Posterior vena cava (tissue), 2 donors: ENCODE measurements at places on chromosomes 1 and 21.
A peak's percentile ranks its signal among the peaks of the same experiment; 100 is the strongest.

DNA sequence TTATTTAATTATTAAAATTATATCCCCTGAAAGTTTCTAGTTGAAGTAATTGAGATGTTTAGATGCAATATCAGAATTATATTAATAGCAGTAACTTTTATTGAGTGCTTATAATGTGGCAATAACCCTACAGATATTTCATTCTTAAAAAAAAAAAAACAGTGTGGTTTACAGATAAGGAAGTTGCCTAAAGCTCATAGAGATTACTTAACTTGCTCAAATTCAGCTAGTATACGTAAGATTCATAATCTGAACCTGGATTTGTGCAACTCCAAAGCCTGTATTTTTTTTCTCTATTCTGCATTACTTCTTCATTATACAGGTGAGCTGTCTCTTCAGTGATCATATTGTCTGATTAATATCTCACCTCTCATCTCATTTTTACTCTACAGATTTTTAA is 156.0 kb upstream of the PTBP2 start:
- DNase-seq, result no peak

GRCh38 chr1:178683291-178683690 is 41.8 kb upstream of the RALGPS2 start:
- no peak for DNase-seq

- no peak for DNase-seq
Measured at GRCh38 chr1:94805912-94806311, 14.2 kb upstream of the SLC44A3 start.

DNA sequence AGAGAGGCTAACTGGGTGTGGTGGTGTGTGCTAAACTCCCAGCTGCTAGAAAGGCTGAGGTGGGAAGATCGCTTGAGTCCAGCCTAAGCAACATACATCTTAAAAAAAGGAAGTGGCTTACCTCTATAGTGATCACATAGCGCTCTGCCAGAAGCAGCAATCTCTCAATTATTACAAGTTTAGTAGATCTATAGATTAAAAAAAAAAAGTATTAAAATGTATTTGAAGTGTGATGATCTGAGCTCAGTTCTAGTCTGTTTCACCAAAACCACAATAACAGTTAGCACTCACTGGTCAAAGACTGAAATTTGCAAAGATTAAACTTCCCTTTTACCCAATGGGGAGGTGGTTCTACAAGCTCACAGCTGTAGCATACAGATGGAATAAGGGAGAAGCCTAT is 76.3 kb downstream of the USP24 start:
- no peak for DNase-seq

DNA sequence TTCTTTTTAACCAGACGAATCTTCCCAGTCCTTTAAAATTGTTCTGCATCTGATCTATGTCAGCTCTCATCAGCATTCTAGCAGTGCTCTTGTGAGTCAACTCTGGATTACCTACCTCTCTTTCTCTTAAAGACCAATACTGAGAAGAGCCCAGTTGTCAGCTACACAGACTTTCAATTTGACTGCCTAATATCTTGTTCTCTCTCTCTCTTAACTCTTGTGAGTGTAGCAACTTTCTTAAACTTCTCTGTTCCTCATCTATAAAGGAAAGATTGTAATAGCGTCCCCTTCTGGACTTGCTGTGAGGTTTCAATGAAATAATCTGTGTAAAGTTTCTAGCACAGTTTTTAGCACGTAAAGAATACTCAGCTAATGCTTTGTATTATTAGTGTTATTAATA is 499.3 kb upstream of the ADAMTS5 start:
- DNase-seq, result no peak

DNA sequence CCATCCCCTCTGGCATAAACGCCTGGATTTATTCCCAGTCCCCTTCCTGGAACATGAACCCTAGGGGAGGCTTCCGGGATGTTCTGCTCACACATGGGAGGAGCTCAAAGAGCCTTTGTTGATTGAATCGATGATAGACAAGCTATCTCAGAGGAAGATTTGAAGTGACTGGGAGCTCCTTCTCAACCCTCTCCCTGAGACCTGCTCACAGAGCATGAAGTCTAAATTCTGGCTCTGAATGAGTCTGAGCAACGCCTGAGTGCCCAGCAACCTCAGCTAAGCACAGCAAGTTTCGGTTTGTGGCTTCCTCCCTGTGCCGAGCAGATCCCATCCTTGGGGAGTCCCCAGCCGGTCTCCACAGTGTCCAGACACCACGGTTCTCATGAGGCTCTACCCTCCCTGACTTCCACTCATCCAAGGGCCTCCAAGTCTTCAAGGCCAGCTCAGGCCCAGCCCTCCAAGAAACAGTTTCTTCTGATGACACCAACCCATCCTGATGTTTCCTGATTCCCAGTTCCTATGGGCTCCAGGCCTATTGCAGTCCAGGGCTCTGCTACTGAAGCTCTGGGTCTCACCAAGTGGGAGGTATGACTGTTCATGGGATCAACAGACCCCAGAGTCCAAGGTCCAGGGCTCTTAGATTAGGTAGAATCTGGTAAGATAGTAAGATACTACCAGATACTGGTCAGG is 190.8 kb downstream of the DYRK1A start:
- DNase-seq, result no peak

- peak; percentile 34 for DNase-seq
Measured at GRCh38 chr1:153597206-153597605, 15.7 kb downstream of the S100A16 start.

- DNase-seq, result no peak
Measured at GRCh38 chr1:206770531-206771337, at the start of gene IL19. IL19 (plus strand) TSS chr1:206770773; CDS start chr1:206836663, 65,890 bp downstream.

- DNase-seq, result no peak
Measured at GRCh38 chr1:201552941-201553351, 14.0 kb downstream of the NAV1 start.

- no peak for DNase-seq
Measured at GRCh38 chr1:107943694-107944093, 21.3 kb downstream of the VAV3 start.

- no peak for DNase-seq
Measured at GRCh38 chr1:64183395-64184002, 19.9 kb upstream of the UBE2U start.

DNA sequence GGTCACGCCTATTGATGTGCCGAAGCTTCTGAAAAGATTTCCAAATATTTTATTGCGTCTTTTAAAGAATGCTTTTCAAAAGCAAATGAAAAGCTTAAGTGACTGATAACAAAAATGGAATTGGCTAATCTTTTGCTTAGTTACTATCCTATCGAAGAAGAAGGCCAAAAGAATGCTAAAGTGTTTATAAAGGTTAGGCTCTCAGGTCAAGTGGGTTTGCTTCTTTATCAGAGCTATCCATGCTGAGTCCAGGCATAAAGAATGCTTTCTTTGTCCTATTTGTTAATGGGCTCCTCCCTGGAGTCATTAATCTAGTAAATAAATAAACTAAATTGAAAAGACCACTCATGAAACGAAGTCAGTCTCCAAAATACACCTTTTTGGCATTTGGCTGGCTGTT is 133.4 kb upstream of the LYPLAL1 start:
- DNase-seq, result no peak

GRCh38 chr21:25752416-25752815 is 17.6 kb downstream of the GABPA start:
- no peak for DNase-seq

- no peak for DNase-seq
Measured at GRCh38 chr1:39130325-39130724, 74.2 kb upstream of the MACF1 start.

- DNase-seq, result no peak
Measured at GRCh38 chr21:30718239-30718909, at the start of gene KRTAP21-3. KRTAP21-3 (minus strand) TSS chr21:30718777; CDS start chr21:30718759, 18 bp downstream.

DNA sequence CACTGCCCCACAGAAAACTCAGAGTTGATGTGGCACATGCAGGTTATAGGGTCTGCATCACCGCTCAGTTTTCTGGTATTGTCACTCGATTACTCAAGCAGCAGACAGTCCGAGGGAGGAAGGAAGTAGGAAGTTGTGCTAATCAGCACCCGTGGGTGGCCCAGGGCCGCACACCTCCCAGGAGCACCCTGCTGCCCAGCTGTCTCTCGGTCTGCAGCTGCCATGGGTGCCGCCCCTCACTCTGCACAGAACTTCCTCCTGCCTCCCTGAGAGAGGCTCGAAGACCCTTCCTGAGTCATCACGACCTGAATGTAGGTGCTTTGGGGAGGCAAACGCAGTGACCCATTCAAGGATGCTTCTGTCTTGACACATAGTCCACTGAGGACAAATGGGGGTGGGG is 4.2 kb upstream of the TFF3 start:
- DNase-seq, result no peak

- no peak for DNase-seq
Measured at GRCh38 chr1:97986041-97987005, 65.5 kb upstream of the DPYD start.

- no peak for DNase-seq
Measured at GRCh38 chr21:34345091-34345871, 18.5 kb upstream of the KCNE2 start.

- no peak for DNase-seq
Measured at GRCh38 chr1:206895837-206896242, 1.4 kb upstream of the IL24 start.

DNA sequence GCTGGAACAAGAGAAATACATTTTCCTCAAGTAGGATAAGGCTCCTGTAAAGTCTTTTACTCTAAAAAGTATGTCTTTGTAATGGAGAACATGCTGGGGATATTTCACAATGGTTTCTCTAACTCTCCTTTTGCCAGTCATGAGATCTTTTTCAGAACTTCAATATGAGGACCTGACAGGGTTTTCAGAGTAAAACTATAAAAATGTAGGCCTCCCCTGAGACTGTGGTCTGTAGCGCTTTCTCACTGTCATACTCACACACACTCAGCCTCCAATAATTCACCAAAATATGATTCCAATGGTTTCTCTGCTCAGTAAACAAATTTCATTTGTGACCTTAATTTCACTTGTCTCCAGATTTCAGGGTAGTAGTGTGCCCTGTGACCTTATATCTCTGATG is 440.1 kb upstream of the PTBP2 start:
- DNase-seq, result no peak

GRCh38 chr1:2330035-2330434 is 61.3 kb downstream of the MORN1 start:
- DNase-seq, result no peak

- no peak for DNase-seq
Measured at GRCh38 chr1:170583186-170583585, 51.2 kb downstream of the GORAB start.

DNA sequence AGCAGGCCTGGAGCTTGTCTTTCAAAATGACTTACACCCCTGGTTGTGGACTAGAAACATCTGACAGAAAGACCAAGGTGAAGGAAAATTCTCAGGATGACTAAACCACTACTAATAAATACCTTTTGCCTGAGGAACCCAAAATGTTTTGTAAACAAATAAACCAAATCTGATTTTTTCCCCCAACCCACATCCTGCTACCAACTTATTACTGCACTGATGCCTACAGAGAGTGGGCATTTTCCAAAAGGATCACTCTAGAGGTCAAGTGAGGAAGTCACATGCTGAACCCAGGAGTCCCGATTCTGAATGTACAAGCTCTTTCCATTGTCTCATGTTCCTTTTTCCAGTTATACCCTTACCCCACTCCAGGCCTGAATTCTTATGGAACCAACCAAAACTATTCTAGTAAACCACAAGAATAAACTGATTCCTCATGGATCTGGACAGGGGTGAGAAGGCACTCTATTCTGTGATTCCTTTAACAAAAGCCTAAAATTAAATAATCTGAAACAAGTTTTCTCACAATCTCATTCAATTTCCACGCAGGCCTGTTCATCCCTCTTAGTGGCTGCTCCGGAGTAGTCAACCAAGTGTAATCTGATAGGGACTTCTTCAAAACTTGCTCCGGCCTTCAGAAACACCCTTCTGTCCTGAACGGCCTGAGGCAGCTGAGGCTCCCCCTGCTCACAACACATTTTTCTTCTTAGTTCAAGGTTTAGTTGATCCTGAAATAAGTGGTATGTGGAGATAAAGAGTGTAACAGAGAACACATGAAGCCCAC is 1.4 kb downstream of the PI4KB start:
- DNase-seq, result no peak

DNA sequence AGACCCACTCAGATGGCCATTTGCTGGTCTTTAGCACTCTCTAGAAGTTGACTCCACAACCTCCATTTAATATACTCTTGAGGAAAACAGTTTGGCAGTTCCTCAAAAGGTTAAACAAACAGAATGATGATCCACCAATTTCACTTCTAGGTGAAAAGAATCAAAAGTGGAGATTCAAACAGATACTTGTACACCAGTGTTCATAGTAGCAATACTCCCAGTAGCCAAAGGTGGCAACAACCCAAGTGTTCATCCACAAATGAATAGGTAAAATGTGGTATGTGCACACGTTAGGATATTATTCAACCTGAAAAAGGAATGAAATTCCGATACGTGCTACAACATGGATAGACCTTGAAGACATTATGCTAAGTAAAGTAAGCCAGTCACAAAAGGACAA is 6.3 kb downstream of the PRCC start:
- DNase-seq, result no peak

- no peak for DNase-seq
Measured at GRCh38 chr1:21764615-21765423, 18.1 kb downstream of the USP48 start.

DNA sequence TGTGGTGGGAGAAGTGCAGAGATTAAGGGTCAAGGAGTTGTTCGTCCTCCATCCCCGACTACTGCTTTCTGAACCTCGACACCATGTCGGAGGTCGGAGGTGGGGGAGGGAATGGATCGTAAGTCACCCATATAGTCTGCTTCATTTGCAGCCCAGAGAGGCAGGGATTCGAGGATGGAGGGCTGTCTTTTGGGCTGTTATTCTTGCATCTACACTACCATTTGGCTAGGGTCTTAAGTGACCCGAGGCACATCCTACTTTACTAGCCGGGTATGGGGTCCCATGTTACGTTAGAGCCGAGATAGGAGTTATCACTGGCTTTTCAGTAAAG is 578 bp downstream of the USP21 start:
- DNase-seq, result no peak

- DNase-seq, result peak; percentile 90
Measured at GRCh38 chr1:27418326-27419185, 26.1 kb downstream of the GPR3 start.

DNA sequence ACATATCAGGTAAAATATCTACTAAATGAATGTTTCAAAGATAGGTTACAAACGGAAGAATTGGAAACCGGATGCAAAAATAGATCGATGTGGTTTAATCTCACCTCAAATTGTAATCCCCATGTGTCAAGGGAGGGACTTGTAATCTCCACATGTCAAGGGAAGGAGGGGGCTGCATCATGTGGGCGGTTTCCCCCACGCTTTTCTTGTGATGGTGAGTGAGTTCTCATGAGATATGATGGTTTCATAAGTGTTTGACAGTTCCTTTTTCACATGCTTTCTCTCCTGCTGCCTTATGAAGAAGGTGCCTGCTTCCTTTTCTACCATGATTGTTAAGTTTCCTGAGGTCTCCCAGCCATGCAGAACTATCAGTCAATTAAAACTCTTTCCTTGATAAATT is 408.7 kb upstream of the TMPRSS15 start:
- no peak for DNase-seq
